ENCODE measurements at places on chromosomes 1 and 21. TPM values are rescaled to one million over a fixed set of nuclear protein-coding genes. Genes with fewer than 3 reads are reported as not detected.

C1orf115 gene
- 6.2 TPM for total RNA-seq

PLA2G2F gene
- not detected for total RNA-seq

AURKAIP1 gene
- 176 TPM for total RNA-seq

MTMR11 gene
- 2.3 TPM for total RNA-seq

ATP1B1 gene
- total RNA-seq, result 265 TPM

PLEKHN1 gene
- total RNA-seq, result not detected

LCE3A gene
- not detected for total RNA-seq

FCGR3B gene
- total RNA-seq, result 5.5 TPM

OR2T29 gene
- total RNA-seq, result not detected

IL19 gene
- not detected for total RNA-seq

DCST1 gene
- not detected for total RNA-seq

UMODL1 gene
- total RNA-seq, result not detected

PLA2G2C gene
- total RNA-seq, result not detected

LMNA gene
- total RNA-seq, result 227 TPM

LCA5L gene
- 0.78 TPM for total RNA-seq

LRRC7 gene
- 0.97 TPM for total RNA-seq
